Left forelimb (tissue), 1 donor: ENCODE measurements at places on chromosomes 6 and 20.

GRCh38 chr6:166393535-166393823 lies 10.7 kb upstream of the MPC1 start:
- DNase-seq, result no peak

DNA sequence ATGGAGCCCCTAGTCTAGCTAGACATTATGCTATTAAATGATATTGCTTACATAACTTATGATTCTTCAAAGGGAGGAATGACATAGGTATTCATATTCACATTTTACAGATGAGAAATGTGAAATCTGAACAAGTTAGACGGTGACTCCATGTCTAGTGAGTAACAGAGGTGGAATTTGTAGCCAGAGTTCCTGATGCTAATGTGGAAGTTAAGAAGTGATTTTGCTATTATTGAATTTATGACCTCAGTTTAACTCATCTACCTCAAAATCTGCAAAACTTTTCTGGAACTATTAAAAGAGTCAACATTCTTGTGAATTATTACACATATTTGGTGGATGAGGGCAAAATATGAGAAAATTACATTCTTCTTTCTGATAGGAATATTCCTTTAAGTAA lies 347.6 kb upstream of the MMS22L start:
- DNase-seq, result no peak

DNA sequence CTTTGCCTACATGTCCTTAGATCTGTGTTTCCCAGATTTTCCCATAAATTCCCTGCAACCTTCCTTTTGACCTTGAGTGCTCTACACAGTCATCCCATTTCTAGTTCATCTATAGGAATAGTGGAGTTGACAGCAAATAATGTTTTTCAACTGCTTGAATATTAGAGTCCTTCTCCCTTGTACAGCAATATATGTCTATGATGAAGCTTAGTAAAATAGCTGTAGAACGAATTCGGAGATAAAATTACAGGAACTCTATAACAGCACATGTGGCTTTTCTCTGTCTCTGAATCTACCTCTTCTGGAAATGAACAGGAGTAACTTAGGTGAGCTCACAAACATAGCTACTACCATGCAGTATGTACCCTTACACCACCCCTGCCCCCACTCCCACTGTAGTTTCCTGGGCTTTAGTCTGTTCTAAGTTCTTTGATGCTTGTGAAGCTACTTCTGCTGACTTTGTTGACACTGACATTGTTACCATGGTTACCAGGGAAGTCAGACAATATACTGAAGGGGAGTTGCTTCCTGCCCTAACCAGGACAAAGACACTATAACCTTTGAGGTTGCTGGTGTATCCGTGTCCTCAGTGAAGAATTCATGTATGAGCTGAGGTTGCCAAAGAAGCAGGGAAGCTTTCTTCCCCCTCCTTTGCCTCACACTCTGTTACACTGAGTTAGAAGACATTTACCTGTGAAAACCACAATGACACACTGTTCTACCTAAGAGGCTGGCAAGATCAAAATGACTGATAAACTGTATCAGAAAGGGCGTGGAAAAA lies 35.8 kb upstream of the SHLD1 start:
- no peak for DNase-seq

GRCh38 chr6:138346302-138347195 lies 31.2 kb upstream of the SMIM28 start:
- DNase-seq, result no peak

DNA sequence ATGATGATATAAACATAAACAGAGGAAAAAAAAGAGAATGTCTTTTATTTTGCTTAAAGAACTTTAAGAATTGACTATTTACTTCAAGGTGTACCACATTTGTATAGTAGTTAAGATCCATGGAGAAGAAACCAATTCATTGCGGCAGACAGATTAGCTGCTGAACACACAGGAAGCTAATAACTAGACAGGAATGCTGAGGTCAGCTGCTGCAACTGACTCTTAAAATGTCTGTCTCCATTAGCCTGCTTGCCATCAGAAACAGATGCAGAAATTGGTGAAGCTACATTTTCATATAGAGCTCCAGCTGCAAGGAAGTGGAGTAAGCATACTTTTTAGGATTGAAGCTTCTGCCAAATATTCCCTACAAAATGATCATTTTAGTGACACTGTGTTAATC lies 939.5 kb downstream of the EPHA7 start:
- no peak for DNase-seq

DNA sequence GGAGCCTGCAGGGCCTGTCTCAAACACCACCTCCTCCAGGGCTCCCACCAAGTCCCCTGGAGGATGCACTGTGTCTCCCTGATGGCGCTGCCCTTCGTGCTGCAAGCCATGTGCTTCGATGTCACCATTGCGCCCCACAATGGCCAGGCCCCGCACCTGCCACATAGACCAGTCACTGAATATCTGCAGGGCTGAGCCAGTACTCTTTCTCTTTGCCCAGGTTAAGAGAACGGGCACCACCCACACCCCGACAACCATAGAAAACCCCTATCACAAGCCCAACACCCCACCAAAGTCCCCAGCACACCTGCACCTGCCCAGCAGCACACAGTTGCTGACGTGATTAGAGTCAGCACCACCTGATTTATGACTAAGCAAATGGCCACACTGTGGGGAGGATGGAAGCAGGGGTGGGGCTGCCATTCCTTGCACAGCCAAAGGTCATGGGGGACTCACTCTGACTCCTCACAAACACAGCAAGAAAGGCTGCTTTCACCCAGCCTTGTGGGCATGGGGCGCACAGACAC lies 104.3 kb downstream of the SLC23A2 start:
- no peak for DNase-seq

GRCh38 chr20:18686696-18687095 lies 98.8 kb downstream of the DTD1 start:
- no peak for DNase-seq

- DNase-seq, result no peak
Measured at GRCh38 chr6:161444464-161444863, 170.6 kb upstream of the AGPAT4 start.

- no peak for DNase-seq
Measured at GRCh38 chr20:51127713-51128112, 104.8 kb upstream of the KCNG1 start.

GRCh38 chr6:39404312-39404711 lies 81.8 kb upstream of the KCNK16 start:
- DNase-seq, result no peak
